ENCODE measurements at places on chromosomes 6 and 20. TPM values are rescaled to one million over a fixed set of nuclear protein-coding genes. Genes with fewer than 3 reads are reported as not detected.

Gene NKAIN2
- 48.4 TPM for total RNA-seq

Gene ESR1
- total RNA-seq, result 16.5 TPM

GRCh38 chr6:29557320-29557719, 2.2 kb downstream of the UBD start:
- no peak for DNase-seq

DNA sequence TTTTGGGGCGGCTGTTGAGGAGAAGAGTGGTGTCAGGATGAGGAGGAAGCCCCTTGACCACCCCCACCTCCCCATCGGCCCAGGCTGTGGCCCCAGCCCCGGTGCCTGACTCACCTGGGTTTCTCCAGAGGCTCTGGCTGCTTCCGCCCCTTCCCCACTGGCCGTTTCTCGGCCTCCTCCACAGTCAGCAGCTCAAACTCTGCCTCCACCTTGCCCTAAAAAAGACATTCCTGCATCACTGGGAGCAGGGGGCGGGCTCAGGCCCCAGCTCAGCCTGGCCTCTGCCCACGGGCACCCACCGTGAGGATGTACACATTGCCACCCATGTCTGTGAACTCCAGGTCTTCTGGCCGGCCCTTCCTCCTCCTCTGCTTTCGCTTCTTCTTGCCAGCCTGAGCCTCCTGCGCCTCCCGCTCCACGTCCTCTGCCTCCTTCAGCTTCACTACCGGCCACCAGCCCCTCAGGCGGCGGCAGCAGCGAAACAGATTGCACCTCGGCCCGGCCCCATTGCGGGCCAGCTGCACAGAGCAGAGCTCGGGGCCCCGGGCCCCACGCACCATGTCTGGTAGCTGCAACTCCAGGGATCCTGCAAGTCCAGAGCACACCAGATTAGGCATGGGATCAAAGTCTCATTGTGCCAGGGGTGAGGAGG, 17.3 kb downstream of the ERGIC3 start:
- no peak for DNase-seq

GRCh38 chr6:158347335-158347734, 35.1 kb downstream of the TULP4 start:
- no peak for DNase-seq
